ENCODE measurements at places on chromosomes 2 and 18. TPM values are rescaled to one million over a fixed set of nuclear protein-coding genes. Genes with fewer than 3 reads are reported as not detected.

The CCDC74B gene
- 1.6 TPM for total RNA-seq

The PRKAG3 gene
- not detected for total RNA-seq

The ELOA2 gene
- not detected for total RNA-seq

The AGXT gene
- total RNA-seq, result 0.39 TPM

The OTOS gene
- total RNA-seq, result not detected

The ALK gene
- total RNA-seq, result not detected

The IL36A gene
- not detected for total RNA-seq

The MDH1B gene
- total RNA-seq, result 0.34 TPM

DNA sequence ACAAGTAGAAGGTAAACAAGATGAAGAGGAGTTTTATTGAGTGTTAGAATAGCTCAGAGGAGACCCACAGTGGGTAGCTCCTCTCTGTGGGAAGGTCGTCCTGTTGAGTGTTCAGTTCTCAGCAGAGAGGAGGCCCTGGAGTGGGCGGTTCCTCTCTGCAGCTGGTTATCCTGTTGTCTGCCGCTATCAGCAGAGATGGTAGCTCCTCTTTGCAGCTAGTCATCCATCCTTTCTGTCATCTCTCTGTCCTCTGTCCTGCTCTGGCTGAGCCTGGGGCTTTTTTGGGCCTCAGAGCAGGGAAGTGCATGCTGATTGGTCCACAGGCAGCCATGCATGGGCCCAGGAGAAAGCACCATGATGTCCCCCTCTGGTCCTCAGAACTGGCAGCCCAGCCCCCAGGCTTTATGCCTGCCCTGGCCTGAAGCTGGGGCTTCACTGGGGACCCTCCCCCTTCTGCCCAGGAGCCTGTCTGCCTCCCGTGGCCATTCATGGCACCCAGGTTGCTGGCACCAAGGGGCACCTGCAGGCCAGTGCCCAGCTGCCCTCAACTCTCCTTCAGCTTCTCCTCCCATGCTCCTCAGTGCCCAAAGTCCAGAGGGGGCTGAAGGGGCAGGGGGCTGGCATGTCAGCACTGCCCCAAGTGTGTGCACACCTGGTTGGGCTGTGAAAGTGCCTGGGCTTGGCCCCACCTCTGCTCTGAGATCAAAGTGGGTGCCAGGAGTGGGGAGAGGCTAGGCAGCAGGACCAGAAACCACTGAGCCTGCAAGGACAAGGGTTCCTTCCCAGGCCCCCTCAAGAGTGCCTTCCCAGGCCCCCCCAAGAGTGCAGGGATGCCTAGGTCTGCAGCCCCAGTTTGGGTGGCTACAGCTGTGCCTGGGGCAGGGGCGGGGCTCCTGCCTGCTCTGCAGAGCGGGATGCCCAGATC lies 98.7 kb downstream of the TWIST2 start:
- no peaks in the 10 kb centered on the region for H3K36me3 ChIP-seq
- H3K27me3 ChIP-seq, result no peaks in the 10 kb centered on the region
- H3K27ac ChIP-seq, result no peak overlapping the region
- H3K4me3 ChIP-seq, result no peak overlapping the region
- no peaks in the 10 kb centered on the region for H3K4me1 ChIP-seq

DNA sequence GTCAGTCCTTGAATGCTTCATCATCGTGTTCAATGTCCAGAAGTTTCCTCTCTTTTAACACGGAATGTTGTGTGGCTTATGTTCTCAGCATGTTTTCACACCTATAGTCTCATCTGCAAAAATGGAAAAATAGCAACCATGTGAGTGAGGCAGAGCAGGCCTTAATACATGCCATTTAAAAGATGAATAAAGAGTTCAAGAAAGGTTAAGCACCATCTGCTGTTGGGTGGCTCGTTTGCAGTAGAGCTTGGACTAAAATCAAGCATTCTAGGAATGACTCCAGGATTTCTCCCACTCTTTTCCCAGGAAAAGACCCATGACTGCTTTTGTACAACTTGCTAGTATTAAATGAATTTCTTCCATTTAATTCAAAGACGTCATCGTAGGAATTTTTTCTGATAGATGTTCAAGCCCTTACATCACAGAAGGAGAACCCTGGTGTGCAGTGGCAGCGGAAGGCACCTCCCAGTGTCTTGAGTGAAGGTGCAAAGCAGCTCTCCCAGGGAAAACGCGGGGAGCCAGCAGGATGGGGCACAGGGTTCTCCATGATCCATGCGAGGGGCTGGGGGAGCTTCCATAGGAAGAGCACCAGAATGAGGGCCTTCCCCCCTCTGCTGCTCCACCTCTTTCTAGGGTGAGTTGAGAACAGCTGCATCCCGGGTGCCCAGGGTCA lies 9.6 kb downstream of the DCDC2C start:
- no peak overlapping the region for H3K27ac ChIP-seq
- H3K4me1 ChIP-seq, result no peaks in the 10 kb centered on the region
- H3K4me3 ChIP-seq, result no peak overlapping the region
- DNase-seq, result no peak
- no peaks in the 10 kb centered on the region for H3K27me3 ChIP-seq

DNA sequence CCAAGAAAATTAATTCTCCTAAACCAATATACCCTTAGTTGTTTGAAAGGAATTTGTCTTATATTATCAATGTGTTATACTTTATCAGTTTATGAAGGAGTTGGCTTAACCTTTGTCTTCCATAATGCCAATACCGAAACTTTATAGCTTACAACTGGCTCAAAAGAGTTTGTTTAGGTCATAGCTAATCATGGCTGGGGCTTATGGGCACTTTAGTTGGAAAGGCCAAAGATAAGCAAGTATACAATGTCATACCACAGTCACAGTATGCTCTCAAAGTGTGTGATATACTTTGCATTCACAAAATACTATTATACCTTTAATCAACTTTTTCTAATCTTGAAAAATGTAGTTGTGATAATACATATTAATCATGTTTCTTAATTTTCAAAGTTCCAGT lies 2.3 kb downstream of the KLHL41 start:
- H3K36me3 ChIP-seq, result no peaks in the 10 kb centered on the region
- H3K27ac ChIP-seq, result no peak overlapping the region
- H3K4me1 ChIP-seq, result no peaks in the 10 kb centered on the region
- no peak for DNase-seq
- H3K4me3 ChIP-seq, result no peak overlapping the region

DNA sequence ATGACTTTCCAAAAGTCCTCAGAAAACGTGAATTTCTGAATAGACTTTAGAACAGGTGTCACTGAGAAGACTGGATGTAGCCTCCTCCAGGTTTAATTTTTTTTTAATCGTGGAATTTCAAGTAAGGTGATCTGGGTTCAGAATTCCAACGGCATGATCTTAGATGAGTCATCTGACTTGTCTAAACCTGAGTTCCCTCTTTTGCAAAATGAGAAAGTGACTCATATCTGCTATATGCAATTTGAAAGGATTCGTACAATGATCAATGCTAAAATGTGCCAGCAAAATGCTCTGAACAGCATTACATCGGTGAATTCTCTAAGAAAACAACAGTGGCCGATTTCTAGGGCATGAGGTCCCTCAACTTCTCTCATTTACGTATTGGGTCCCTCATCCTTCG lies 69.1 kb upstream of the ZNF516 start:
- no peak overlapping the region for H3K27ac ChIP-seq
- no peak for DNase-seq
- no peaks in the 10 kb centered on the region for H3K36me3 ChIP-seq
- H3K4me3 ChIP-seq, result no peak overlapping the region

- no peaks in the 10 kb centered on the region for H3K36me3 ChIP-seq
- no peak overlapping the region for H3K27ac ChIP-seq
- no peaks in the 10 kb centered on the region for H3K4me1 ChIP-seq
- H3K27me3 ChIP-seq, result no peaks in the 10 kb centered on the region
- no peak for DNase-seq
Observed at GRCh38 chr2:195648787-195649186, 8.2 kb upstream of the SLC39A10 start.

DNA sequence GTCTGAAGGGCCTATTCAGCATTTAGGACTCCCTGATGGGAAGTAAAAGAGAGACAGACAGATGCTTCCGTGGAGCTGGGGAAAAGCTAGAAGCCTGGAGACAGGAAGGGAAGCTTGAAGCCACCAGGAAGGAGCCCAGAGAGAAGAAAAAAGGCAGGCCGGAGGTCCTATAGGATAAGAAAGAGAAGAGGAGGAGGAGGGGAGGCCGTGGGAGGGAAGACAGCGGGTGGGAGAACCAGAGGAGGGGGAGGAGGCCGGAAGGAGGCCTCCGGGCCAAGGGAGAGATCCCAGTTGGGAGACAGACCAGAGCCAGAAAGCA lies 107.1 kb upstream of the PKDCC start:
- H3K27ac ChIP-seq, result peak overlapping the region; percentile 90
- peaks cover 47% of the 10 kb centered on the region for H3K4me1 ChIP-seq
- H3K27me3 ChIP-seq, result no peaks in the 10 kb centered on the region
- H3K36me3 ChIP-seq, result no peaks in the 10 kb centered on the region
- DNase-seq, result no peak

- DNase-seq, result no peak
- H3K4me3 ChIP-seq, result no peak overlapping the region
- H3K27me3 ChIP-seq, result no peaks in the 10 kb centered on the region
- H3K27ac ChIP-seq, result no peak overlapping the region
- H3K4me1 ChIP-seq, result no peaks in the 10 kb centered on the region
Observed at GRCh38 chr2:1561811-1562421, 148.7 kb downstream of the TPO start.

- H3K27me3 ChIP-seq, result no peaks in the 10 kb centered on the region
- H3K27ac ChIP-seq, result peak overlapping the region; percentile 30
- DNase-seq, result no peak
- H3K4me3 ChIP-seq, result no peak overlapping the region
- no peaks in the 10 kb centered on the region for H3K36me3 ChIP-seq
Observed at GRCh38 chr2:10750610-10751009, 29.2 kb downstream of the ATP6V1C2 start.

- H3K4me1 ChIP-seq, result no peaks in the 10 kb centered on the region
- no peak overlapping the region for H3K27ac ChIP-seq
- no peak overlapping the region for H3K4me3 ChIP-seq
- H3K36me3 ChIP-seq, result no peaks in the 10 kb centered on the region
- no peak for DNase-seq
Observed at GRCh38 chr18:73244401-73244800, 376.6 kb upstream of the NETO1 start.

GRCh38 chr2:206477296-206477695 lies 34.0 kb downstream of the ADAM23 start:
- no peaks in the 10 kb centered on the region for H3K36me3 ChIP-seq
- no peaks in the 10 kb centered on the region for H3K4me1 ChIP-seq
- H3K27ac ChIP-seq, result no peak overlapping the region
- H3K4me3 ChIP-seq, result no peak overlapping the region

DNA sequence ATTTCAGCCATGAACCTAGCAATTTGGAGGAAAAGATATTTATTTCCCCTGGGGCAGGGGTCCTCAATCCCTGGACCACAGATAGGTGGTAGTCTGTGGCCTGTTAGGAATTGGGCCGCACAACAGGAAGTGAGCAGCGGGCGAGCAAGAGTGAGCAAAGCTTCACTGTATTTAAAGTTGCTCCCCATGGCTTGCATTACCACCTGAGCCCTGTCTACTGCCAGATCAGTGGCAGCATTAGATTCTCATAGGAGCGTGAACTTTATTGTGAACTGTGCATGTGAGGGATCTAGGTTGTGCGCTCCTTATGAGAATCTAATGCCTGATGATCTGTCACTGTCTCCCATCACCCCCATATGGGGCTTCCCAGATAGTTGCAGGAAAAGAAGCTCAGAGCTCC lies 127.6 kb downstream of the ICOS start:
- DNase-seq, result no peak
- no peak overlapping the region for H3K27ac ChIP-seq
- no peak overlapping the region for H3K4me3 ChIP-seq
- H3K36me3 ChIP-seq, result no peaks in the 10 kb centered on the region
- H3K27me3 ChIP-seq, result peaks cover 1% of the 10 kb centered on the region

GRCh38 chr18:23071285-23071684 lies 64.0 kb upstream of the CABLES1 start:
- no peaks in the 10 kb centered on the region for H3K27me3 ChIP-seq
- H3K4me3 ChIP-seq, result no peak overlapping the region
- H3K27ac ChIP-seq, result no peak overlapping the region
- H3K4me1 ChIP-seq, result no peaks in the 10 kb centered on the region

DNA sequence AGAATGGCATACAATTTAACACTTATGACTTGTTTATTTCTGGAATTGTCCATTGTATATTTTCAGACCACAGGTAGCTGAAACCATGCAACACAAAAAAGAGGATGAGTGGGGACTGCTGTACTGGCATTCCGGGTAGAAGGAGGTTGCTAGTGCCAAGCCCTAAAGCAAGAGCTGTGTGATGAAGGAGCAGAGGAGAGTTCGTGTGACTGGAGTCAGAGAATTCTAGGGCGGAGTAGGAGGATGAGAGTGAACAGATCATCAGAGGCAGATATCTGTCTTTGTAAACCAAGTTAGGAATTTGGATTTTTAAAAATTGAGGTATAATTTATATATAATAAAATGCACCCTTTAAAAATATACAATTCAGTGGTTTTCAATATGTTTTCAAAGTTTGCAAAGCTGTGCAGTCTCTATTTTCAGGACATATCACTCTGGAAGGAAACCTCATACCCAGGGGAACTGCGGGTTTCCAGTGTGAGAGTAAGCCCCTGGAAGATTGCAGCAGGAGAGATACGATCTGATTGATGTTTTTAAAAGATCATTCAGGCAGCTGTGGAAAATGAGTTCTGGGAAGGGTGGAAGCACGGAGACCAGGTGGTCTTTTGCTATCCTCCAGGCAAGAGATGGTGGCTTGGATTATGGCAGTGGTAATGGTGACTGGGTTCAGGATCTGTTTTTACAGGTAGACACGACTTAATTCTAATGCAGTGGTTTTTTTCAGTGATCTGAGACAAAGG lies 36.4 kb downstream of the TAF1B start:
- no peaks in the 10 kb centered on the region for H3K27me3 ChIP-seq
- H3K27ac ChIP-seq, result no peak overlapping the region
- H3K36me3 ChIP-seq, result no peaks in the 10 kb centered on the region

GRCh38 chr2:171762879-171763573 lies 75.8 kb downstream of the DYNC1I2 start:
- no peaks in the 10 kb centered on the region for H3K4me1 ChIP-seq
- H3K27ac ChIP-seq, result no peak overlapping the region
- no peaks in the 10 kb centered on the region for H3K27me3 ChIP-seq
- DNase-seq, result no peak
- H3K36me3 ChIP-seq, result no peaks in the 10 kb centered on the region
- no peak overlapping the region for H3K4me3 ChIP-seq

DNA sequence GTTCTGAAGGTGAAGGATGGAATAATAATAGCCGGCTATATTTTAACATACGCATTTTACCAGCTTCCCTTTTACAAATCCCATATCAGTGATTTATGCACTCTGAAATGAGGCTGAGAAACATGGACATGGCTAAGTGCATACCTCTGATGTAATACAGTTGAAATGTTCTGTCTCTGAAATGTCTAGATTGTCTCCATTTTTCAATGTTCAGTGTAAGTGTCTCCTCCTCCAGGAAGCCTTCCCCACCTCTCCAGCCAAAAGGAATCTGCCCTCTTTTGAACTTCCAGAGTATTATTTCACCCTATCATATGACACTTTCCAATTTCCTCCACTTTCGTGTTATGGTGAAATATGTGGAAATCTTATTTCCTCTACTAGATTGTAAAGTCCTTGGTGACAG lies 29.5 kb upstream of the ME2 start:
- H3K27ac ChIP-seq, result no peak overlapping the region
- no peak for DNase-seq
- H3K36me3 ChIP-seq, result no peaks in the 10 kb centered on the region
- H3K4me3 ChIP-seq, result no peak overlapping the region

Measured in Caco-2 (cell line).